Bone marrow (tissue), 2 donors: ENCODE measurements at places on chromosomes 16 and 17.

DNA sequence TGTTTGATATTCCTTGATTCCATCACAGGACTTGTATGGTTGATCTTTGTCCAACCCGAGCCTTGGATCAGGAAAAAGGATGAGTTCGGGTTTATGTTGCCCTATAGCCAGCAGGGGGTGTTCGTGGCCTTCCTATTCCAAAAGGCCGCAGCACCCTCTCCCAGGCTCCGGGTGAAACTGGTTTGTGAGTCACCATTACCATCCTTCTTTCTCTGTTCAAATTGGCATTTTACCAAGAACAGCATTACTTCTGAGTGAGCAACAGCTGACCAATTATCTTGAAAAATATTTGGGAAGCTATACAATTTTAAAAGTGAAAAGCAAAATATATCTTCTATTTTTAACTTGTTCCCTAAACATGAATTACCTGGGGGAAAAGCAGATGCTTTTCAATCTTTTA lies 24.3 kb upstream of the KRT20 start:
- DNase-seq: peak; percentile 72

- no peak for DNase-seq
These were observed 13.4 kb downstream of the PDK2 start for GRCh38 chr17:50108556-50108955.

DNA sequence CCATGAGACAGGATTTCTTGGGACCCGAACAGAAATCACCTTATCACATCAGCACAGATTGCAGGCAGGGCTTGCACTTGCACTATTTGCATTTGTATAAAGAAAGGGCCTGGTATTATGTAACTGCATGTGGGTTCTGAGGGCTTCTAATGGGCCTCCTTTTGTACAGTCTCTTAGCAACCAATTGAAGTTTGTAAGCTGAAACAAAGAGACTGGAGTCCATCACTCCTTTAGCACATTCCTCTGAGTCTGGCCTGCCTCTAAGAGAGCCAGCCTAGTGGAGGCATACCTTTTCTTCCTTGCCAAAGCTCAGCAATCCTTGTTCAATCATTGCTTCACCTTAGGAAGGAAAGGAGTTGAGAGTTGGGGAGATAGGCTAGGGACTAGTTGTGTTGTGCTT lies 387.1 kb downstream of the XYLT1 start:
- no peak for DNase-seq

GRCh38 chr17:81282876-81283275 lies 12.2 kb downstream of the SLC38A10 start:
- no peak for DNase-seq

DNA sequence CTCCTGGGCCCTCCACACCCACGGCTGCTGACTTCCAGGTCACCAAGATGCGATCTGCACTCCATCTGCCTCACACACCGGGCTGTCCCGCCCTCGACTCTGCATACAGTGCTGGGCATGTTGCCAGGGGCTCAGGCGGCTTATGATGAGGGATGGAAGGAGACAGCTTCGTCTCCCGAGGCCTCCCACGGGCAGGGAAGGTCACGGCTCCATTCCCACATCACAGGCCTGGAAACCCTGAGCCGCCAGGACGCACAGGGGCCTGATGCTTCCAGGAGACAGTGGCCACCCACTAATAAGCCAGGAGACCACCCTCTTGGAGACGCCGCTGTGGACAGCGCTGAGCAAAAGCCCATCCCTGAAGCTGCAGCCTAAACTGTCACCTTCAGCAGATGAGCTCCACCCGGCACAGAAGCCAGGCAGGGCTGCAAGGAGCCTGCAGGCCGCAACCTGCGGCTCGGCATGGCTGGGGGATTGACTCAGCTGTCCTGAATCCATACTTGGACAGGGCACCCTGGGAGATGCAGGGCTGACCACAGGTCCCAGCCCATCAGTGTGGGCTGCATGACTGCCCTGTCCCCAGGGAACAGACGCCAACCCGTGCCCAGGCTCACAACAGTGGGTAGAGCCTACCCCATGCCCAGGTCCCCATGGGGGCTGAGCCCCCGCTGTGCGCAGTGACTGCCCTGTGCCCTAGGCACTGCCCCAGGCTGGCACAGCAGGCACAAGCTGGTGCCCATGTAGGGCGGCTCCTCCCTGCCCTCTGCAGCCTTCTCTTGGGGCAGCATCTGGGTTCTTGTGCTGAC lies 34.4 kb downstream of the SLC7A5 start:
- DNase-seq: no peak

- no peak for DNase-seq
These were observed 37.2 kb downstream of the LMF1 start for GRCh38 chr16:933581-933980.

GRCh38 chr17:41540921-41541625 lies 13.0 kb upstream of the KRT19 start:
- no peak for DNase-seq

DNA sequence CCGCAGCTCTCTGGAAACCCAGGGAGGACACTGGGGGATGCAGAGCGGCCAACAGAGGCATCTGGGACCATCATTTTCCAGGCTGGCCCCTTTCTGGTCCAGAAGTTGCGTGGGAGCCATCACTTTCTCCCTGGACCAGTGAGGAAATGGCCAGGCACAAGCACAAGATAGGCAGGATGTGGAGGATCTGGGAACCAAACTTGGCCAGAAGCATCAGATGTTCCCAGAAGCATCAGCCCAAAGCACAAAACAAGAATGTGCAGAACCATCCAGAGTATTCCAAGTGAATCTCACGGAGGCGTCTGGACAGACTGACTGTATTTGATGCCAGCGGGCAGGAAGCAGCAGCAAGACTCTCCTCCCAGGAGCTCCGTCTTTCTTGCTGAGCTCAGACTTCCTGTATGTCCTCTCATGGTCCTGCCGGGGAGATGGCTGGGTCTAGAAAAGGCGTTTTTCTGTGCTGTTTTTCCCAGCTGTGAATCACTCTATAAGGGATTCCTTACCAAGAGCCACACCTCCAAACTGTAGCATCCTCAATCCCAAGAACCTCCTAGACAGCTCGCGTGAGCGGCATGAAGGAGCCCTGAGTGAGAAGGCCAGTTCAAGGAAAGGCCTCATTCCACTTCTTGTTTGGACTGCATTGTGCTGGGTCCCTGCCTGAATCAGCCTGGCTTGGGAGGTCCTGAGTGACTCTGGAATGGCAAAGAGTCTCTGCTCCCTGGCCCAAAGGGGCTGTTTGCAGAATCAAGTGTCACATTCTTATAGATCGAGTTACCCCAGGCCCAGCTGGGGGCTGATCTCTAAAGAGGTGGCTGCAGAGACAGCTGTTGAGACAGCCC lies 49.5 kb upstream of the MTSS2 start:
- DNase-seq: no peak

DNA sequence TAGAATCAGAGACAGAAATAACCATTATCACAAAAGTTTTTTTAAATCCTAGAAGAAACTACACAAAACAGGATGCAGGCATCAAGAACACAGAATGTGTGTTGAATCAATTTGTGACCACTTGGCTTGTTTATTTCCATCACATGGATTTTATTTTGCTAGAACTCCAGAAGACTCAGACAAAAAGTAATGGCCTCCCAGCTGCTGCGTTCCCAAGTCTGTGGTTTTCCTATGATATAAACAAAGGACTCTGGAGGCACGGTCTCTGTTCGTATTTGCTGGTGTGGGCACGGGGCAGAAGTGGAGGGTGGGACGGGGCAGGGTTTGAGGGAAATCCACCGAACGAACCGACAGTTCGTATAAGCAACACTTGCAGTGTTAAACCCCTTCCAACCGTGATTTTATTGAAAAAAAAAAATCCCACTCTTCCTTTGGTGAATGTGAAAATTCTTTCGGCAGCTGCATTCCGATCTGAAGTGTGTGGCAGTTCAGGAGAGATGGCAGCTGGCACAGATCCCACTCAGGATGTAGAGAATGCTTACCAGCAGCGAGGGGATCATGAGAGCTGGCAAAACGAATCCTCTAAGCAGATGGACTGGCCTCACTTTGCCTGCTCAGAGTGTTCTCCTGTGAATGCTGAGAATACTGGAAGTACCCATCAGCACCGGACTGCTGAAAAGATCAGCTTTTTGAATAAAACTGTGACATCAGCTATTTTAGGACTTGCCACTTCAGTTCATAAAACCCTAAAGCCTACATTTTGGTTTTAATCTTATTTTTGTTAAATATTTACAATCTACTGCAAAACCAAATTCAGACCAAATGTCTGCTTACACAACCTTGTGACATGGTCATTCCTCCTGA lies 165.2 kb downstream of the VPS53 start:
- DNase-seq: no peak

DNA sequence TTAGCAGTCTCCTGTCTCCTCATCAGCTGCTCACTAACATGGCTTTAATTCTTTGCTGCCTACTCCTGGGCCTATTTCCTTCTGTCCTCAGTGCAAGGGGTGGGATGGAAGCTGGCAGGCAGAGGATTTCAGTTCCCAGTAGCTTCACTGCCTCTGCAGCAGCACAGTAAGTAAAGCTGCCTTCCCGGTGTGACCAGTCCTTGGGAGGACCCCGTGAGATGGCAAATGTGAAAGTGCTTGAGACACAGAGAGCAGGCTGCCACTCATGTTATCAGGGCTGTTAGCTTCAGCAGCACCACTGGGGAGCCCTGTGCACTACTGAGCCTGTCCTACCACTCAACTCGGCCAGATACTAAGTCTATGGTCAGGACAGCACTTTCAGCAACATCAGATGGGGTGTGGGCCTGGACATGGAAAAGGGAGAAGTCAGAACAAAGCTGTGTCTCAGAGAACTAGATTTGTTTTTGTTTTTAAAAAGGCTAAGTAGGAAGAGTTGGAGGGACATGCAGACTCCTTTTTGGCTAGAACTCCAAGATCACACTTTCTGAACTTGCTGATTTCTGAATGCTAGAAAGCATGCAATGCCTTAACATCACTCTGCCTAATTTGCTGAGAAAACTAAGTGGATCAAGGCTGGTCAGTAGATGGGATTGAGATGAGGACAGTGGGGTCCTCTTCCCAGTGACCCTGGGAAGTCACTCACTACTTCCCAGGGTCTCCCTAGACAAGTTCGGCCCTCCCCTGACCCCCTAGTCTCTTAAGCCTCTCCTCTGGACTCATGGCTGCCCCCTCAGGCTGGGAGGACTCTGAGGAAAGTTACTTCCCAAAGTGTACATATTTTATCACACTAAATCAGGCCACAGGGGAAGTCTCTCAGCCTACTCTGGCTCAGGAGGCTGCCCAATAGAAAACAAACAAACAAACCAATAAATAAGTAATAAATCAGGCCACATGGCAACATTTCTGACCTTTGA lies 1.1 kb downstream of the ACSF2 start:
- DNase-seq: no peak

DNA sequence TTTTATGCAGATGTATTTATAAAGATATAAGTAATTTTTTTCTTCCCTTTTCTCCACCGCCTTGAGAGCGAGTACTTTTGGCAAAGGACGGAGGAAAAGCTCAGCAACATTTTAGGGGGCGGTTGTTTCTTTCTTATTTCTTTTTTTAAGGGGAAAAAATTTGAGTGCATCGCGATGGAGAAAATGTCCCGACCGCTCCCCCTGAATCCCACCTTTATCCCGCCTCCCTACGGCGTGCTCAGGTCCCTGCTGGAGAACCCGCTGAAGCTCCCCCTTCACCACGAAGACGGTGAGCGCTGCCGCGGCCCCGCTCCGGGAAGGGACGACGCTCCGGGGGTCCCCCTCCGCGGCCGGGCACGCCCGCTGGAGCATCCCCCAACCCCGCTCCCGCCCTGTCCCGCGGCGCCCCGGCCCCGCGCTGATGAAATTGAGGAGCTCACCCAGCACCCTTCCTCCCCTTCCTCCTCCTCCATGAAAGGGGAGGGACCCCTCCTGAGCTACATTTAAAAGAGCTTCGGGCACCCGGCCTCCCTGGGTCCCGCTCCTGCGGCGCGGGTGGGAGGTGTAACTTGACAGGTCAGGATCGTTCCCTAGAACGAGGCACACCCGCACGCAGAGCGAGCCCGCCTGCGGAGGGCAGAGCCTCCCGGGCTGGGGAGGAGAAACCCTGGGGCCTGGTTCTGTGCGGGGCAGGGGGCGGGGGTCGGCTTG lies 706 bp downstream of the HLF start:
- DNase-seq: no peak

GRCh38 chr16:19841184-19841583 lies 43.5 kb downstream of the GPRC5B start:
- DNase-seq: no peak

- no peak for DNase-seq
These were observed 28.9 kb upstream of the BCAR1 start for GRCh38 chr16:75280331-75280804.

DNA sequence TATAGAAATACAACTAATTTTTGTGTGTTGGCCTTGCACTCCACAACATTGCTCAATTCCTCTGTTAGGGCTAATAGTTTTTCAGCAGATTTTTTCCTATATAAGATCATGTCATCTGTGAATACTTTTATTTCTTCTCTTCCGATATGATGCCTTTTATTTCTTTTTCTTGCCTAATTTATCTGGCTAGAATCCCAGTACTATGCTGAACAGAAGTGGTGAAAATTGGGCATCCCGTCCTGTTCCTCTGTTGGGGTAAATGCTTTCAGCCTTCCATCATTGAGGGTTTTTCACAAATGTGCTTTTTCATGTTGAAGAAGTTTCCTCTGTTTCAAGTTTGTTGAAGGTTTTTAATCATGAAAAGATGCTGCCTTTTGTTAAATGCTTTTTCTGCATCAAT lies 22.7 kb upstream of the TNFRSF13B start:
- no peak for DNase-seq

- DNase-seq: no peak
These were observed 23.7 kb upstream of the RCVRN start for GRCh38 chr17:9928601-9929333.

GRCh38 chr16:73306901-73307413 lies 259.0 kb upstream of the ZFHX3 start:
- no peak for DNase-seq

GRCh38 chr17:77395501-77396048 lies 254.8 kb downstream of the SEC14L1 start:
- DNase-seq: no peak

- DNase-seq: no peak
These were observed 80.3 kb upstream of the CES5A start for GRCh38 chr16:55955424-55955823.

GRCh38 chr16:57303021-57303909 lies 18.8 kb upstream of the PLLP start:
- no peak for DNase-seq

DNA sequence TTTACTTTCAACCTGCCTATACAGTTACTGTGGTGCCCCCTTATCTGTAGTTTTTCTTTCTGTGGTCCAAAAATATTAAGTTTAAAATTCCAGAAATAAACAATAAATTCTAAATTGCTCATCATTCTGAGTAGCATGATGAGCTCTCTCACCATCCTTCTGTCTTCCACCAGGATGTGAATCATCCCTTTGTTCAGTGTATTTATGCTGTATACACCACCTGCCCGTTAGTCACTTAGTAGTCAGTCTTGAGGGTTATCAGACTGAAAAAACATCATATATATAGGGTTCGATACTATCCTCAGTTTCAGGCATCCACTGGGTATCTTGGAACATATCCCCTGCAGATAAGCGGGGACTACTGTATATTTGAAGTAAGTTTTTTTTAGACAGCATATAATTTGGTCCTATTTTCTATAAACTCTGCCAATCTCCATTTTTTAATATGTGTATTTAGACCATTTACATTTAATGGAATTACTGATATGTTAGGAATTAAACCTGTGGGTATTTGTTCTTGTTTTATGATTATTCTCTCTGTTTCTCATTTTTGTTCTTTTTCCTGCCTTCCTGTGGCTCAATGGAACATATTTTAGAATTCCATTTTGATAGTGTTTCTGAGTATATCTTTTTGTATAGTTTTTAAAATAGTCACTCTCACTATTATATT lies 31.0 kb downstream of the TBX21 start:
- DNase-seq: no peak

GRCh38 chr17:68019336-68019674 lies 16.2 kb upstream of the KPNA2 start:
- no peak for DNase-seq

- DNase-seq: no peak
These were observed 10.3 kb upstream of the ABCC3 start for GRCh38 chr17:50624321-50624934.
